ENCODE measurements at places on chromosomes 16 and 17.
A peak's percentile ranks its signal among the peaks of the same experiment; 100 is the strongest.

DNA sequence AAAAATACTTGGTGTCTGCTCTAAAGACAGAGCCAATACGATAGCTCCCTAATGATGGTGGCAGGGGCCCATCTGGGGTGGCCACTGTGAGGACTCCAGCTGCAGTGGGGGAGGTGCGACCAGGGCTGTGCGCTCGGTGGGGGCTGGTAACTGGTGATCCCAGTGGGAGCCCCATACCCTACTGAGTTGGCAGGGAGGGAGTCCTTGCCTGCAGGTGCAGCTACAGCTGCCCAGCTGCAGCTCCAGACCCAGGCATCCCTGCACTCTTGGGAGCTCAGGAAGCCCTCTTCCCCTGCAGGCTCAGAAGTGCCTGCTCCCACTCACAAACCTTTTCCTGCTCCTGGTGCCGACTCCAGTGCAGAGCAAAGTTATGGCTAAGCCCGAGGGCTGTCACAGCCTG lies 31.2 kb upstream of the KIF2B start:
- no peak for DNase-seq

GRCh38 chr16:2475413-2476344 lies 752 bp downstream of the TBC1D24 start:
- DNase-seq: peak; percentile 21

DNA sequence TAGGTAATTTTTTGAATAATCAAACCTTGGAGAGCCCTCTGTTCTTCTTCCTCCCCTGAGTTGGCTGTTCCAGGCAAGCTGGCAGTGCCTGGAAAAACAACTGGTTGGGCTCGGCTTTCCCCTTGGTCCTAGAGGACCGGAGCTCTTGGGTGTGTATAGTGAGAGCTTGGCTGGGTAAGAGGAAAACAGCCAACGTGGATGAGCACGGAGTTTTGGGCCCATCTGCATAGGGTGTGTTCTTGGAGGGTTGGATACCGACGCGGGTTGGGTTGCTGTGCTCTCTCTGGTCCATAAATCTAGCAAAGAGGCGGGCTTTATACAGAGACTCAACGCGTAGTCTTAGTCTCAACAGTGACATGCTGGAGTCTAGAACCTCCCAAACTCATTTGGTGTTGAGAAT lies 23.2 kb downstream of the ITGB3 start:
- no peak for DNase-seq

DNA sequence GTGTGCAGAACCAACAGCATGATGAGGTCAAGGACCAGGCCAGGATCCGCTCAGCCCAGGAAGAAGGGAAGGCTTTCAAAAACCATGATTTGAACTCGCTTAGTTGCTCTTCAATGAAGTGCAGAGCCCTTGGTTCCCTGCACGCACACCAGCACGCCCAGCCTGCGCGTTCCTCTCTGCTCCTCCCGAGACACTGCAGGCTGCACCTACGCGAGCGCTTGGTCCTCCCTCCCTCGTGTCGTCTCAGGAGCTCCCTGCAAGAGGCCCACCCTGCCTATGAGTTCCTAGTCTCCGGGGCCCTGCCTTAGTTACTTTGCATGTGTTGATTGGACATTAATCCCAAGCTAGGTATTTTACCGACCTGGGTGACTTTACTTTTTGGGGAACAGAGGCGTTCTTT lies 132.9 kb upstream of the TNRC6C start:
- DNase-seq: no peak

- DNase-seq: no peak
These were observed 4.9 kb upstream of the CIAO3 start for GRCh38 chr16:745739-746138.

DNA sequence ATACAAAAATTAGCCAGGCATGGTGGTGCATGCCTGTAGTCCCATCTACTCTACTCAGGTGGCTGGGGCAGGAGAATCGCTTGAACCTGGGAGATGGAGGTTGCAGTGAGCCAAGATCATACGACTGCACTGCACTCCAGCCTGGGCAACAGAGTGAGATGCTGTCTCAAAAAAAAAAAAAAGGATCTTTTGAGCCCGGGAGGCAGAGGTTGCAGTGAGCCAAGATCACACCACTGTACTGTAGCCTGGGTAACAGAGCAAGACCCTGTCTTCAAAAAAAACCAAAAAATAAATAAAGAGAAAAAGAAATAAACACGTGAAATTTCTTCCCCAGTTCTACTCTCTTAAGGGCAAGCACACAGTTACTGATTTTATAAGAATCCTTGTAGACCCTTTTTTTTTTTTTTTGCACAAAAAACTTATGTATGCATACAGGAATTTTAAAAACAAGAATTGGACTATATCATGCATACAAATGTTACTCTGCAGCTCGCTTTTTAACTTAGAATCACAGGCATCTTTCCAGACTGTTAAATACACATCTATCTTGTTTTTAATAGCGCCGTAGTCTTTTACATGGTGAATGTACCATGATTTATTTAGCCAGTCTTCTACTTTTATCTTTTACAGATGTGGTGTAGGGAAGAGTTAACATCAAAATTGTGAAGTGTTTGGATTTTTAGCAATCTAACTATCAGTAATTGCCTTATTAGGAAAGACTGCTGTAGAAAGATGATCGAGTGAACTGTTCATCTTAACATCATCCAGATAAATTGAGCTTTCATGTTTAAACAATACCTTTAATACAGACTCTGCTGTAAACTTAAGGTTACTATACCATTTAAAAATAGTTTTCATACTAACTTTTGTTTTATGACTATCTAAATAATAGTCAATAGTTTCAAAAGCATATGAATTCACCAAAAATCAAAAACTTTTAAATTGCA lies 14.6 kb downstream of the CDH3 start:
- no peak for DNase-seq

DNA sequence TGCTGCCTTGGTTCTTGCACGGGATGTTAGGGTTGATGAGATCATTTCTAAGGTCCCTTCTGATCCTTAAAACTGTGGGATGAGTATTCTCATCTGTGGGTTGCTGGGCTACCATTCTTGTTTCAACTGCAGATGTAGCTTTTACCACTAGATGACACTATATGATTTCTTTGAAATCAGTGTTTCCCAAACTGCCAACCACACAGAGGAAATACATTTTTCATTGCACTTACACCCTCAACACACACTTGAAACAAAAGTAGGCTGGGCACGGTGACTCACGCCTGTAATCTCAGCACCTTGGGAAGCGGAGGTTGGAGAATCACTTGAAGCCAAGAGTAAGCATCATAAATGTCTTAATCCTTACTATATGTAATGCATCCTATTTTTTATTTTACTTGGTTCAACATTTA lies 15.3 kb downstream of the LCMT1 start:
- DNase-seq: no peak

- DNase-seq: no peak
These were observed 29.6 kb downstream of the LITAF start for GRCh38 chr16:11556945-11557720.

DNA sequence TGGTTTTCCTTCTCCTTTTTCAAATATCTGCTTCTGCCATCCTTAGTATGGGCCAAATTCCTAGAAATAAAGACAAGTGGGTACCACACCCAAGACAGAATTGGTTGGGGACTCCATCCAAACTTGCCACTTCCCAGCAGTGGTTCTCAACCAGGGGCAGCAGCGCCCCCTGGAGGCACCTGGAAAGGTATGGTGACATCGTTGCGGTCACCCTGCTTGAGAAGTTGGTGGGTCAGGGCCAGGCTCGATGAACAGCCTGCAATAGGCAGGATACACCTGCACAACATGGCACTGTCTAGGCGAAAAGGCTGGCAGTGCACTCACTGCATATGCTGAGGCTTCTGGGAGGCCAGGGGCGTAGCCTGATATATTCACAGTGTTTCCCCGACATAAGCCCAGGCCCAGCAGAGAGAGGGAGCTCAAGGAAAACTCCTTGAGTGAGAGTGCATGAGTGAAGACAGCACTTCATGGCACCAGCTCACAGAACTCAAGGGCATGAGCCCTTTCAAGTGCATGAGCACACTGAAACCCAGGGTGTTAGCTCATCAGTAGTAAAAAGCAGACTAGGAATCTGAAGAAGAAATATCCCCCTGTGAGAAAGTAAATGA lies 57.7 kb downstream of the CMC2 start:
- no peak for DNase-seq

GRCh38 chr16:73599351-73599750 lies 551.4 kb upstream of the ZFHX3 start:
- no peak for DNase-seq

- no peak for DNase-seq
These were observed 4.2 kb downstream of the SLX4 start for GRCh38 chr16:3607161-3607560.

GRCh38 chr16:5820472-5820871 lies 722.9 kb upstream of the EEF2KMT start:
- no peak for DNase-seq

DNA sequence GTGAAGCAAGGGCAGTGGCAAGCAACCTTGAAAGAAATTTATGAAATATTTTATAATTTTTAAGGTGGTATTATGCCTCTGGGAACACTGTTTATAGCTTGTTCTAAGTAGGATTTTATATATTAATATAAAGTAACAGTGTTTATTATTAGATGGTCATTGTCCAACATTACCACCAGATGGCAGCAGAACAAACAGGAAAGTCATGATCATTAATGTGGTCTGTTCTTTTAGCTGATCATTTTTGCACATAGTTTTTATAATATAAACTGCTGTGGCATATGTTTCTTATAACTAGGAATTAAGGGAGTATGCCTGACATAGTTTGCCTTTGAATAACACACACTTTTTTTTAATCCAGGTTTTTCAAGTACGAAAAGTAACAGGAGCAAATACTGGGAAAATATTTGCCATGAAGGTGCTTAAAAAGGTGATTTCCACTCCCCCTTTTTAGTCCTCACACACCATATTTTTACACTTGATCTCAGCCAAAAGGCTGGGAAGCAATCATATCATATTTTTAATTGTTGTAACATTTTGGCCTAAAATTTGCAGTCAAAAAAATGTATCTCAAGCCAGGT lies 21.4 kb downstream of the RPS6KB1 start:
- DNase-seq: no peak

- no peak for DNase-seq
These were observed 20.5 kb downstream of the MYO15A start for GRCh38 chr17:18129041-18129502.

DNA sequence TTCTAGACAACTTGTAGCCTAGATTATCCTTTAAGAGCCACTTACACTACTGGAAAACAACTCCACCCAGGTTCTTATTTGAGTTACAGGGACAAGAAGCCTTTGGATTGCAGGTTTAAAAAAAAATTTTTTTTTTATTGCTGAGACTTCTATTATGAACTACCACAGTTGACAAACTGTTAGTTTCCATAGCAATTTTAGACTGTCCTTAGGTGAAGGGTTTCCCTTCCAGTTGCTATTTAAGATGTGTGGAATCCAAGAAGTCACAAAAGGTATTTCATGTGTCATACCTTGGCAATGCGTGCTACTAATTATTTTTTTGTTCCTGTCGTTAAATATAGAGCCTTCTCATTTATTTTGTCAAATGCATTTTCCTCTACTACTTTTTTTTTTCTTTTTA lies 253.2 kb downstream of the PRKCA start:
- no peak for DNase-seq

- DNase-seq: no peak
These were observed 482.6 kb upstream of the ERCC4 start for GRCh38 chr16:13437413-13437795.

DNA sequence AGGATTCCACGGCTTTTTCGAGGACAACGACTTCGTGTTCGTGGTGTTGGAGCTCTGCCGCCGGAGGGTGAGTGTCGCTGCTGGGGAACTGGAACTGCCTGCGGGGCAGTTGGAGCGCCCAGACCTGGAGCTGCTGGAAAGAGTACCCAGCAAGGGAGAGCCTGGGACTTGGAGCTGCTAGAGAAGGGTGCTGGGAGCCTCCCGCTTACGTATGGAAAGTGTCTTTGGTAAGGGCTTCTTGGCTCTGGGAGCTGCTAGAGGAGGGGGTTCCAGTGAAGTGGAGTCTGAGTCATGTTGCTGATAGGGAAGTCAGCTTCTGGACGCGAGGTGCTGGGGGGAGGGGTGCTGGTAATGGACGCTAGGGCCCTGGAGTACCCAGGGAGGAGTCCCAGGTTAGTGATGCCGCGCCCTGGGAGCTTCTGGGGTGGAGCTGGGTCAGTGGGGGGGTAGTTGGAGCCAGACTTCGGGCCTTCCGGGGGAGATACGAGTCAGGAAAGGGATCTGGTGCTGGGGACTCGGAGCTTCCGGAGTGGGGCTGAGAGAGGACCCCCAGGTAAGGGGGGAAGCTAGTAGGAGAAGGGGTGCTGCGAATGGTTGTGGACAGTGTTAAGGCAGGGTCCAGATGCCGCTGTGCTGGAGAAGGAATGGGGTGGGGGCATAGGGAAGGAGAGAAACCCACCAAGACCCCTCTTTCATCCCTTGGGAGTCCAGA lies 741 bp downstream of the PLK1 start:
- no peak for DNase-seq

- DNase-seq: no peak
These were observed 124.0 kb downstream of the GP2 start for GRCh38 chr16:20203272-20203671.

- no peak for DNase-seq
These were observed 182.0 kb downstream of the COPRS start for GRCh38 chr17:31677036-31677435.

- no peak for DNase-seq
These were observed 7.3 kb downstream of the CYB5D1 start for GRCh38 chr17:7864995-7865650.

- no peak for DNase-seq
These were observed 352.5 kb downstream of the NPIPA8 start for GRCh38 chr16:17983847-17984639.

DNA sequence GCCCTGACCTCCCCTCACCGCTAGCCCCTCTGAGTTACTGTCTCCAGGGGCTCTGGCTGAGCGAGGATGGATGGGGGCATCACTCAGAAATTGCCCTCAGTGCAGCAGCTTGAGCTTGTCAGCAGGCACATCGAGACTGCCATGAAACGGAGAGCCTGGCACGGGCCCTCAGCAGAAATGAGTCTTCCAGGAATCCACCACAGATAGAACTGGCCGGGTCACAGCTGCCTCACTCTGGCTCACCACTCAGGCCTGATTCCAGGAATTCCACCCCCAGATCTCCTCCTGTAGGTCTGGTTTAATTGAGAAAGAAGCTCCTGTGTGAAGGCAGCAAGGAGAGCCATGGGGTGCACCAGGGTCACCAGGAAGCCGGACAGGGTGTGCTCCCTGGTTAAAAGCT lies 85.5 kb downstream of the GSG1L start:
- no peak for DNase-seq

DNA sequence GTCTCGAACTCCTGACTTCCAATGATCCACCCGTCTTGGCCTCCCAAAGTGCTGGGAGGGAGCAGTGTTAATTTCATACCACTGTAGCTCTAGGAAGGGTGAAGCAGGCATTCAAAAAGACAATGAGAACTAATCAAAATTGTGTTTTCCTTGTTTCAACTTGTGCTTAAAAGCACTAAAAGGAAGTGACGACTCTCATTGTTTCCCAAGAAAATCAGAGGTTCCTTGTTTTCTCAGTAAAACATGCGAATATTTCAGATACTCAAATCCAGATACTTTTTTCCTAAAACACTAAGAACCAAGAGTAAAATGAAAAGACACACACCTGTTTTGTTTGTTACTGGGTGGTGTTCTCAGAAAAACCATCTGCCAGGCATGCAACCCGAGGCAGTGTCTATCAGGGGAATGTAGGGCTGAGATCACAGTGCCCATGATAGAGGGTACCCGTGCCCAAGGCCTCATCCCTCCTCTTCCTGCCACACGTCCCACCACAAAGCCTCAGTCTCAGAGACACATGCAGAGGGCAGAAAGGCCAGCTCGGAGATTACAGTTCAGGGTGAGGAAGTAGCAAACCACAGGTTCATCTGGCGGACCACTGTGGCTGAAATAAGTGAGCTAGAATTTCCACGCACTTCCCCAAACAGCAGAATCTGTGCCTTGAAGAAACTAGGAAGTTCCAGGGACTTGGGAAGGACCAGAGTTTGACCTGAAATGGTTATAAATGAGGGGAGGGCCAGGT lies 33.7 kb downstream of the GINS3 start:
- DNase-seq: no peak

- no peak for DNase-seq
These were observed 134.2 kb upstream of the MAF start for GRCh38 chr16:79734721-79735120.
